Right hindlimb (tissue), 1 donor: ENCODE measurements at places on chromosomes 2 and 18.

DNA sequence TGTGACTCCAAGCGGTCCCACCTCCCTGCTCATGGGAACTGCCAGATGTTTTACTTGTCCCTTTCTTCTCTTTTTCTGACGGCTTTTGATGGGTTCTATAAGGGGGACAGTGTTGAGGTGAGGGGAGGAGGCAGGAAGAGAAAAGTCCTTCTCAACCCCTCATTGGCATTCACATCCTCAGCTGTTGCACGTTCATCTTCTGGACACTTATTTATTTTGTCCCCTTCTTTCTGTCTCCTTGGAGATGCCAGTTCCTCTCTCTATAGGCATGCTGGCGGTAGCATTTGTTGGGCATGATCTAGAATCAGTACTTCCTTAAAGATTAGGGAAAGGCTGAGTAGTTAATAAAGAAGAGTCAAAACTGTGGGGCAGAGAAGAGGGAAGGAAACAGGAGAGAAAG is 99.0 kb upstream of the KLHL14 start:
- no peak for DNase-seq

DNA sequence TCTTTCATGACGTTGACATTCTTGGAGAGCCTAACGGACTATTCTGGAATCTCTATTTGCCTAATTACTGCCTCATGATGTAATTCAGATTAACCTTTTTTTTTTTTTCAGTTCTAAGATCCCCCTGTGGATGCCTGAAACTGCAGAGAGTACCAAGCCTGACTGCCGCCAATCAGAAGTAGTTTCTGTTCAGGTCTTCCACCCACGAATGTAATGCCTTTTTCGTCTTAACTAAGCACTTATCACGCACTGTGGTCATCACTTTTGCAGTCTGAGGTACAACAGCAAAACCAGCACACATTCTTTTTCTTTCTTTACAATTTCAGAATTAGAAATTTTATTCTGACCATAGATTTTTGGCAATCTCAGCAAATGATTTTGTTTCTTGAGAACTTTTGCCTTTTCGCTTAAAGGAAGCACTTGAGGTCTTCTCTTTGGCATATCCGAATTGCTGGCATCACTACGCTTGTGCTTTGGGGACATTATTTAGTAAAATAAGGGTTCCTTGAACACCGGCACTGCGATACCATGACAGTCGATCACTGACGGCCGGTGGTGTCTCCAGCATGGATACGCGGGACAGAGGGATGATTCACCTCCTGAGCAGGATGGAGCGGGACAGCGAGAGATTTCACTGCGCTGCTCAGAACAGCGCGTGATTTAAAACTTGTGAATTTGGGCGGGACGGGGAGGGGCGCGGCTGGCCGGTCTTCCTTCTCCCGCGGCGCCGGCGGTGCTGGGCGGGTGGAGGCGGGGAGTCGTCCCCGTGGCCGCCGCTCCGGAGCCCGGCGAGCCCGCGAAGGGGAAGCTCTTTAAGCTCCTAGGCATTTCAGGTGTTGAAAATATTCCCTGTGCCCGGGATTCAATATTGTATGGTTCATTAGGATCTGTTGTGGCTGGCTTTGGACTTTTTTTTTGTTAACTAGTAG is 32.0 kb upstream of the GPR55 start:
- peak; percentile 58 for DNase-seq

DNA sequence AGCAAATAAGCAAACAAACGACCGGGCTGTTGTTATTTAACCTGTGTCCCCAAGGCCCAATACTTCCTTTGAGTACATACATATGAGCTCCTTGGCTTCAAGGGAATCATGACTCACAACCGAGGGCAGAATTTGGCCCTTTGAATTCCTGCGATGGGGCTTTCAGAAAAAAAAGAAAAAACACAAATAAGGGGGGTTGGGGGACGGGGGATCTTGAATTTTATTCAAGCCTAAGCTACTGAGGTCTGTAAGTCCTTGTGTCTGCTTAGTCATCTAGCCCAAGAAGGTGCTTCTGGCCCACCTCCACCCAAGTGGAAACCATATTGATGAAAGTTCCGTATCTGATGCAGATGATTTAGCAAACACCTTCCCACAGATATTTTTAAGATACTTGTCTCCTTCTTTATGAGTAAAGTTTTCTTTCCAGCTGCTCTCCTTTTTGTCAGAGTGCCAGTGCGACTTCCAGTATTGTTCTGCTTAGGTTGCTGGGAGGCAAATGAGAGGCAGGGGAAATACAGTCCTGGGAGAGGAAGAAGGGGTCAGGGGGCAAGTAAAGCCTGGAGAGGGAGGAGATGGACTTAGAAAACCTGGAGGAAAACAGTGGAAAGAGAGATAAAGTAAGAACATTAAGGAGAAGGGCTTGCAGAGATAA is 169.6 kb downstream of the ZEB2 start:
- DNase-seq: peak; percentile 32

- DNase-seq: no peak
Measured at GRCh38 chr2:60529136-60529784, 24.2 kb downstream of the BCL11A start.

GRCh38 chr2:67258122-67258521 is 139.0 kb upstream of the ETAA1 start:
- DNase-seq: no peak

DNA sequence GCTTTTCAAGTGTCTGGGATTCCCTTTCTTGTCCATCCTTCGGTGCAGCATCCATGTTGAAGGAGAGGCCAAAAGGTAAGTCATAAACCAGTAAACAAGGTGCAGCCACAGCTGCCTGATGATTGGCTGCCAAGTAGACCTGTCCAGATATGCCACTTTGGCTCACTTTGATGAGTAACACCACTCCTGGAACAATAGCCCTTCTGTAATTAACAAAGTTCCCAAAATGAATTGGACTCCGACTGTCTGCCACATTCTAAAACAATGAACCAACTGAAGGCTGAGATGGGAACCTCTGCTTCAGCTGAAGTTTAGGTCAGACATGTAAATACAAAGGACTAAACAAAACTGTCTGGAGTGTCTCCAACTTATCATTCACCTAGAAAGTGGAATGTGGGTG is 82.2 kb upstream of the LGALSL start:
- no peak for DNase-seq

DNA sequence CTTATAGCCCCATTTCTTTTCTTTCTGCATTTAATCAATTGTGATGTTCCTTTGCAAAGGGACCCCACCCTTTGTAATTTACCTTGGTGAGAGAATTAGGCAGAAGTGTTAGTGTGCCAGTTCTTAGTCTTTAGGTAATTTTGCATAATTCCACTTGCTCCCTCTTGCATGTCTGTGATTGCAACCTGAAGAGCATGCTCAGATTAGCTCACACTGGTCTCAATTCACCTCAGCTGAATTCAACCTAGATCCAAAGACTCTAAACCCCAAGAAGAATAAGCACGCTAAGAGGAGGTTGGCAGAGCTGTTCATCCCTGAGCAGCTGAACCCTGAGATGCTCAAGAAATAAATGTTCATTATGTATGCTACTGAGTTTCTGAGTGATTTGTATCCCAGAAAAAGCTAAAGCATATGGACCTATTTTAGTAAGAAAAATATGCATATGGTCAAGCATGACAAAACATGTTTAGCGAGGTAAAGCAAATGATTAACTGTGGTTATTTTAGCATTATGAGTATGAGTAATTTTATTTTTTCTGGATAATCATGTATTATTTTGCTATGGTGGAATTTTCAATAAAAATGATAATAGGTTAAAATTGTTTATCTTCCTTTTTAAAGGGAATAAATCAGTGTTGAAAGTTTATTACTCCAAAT is 299.2 kb upstream of the ZSWIM2 start:
- no peak for DNase-seq

- peak; percentile 7 for DNase-seq
Measured at GRCh38 chr2:239695728-239696240, 295.0 kb upstream of the HDAC4 start.

- DNase-seq: no peak
Measured at GRCh38 chr2:59530258-59530657, 1023.2 kb downstream of the BCL11A start.

DNA sequence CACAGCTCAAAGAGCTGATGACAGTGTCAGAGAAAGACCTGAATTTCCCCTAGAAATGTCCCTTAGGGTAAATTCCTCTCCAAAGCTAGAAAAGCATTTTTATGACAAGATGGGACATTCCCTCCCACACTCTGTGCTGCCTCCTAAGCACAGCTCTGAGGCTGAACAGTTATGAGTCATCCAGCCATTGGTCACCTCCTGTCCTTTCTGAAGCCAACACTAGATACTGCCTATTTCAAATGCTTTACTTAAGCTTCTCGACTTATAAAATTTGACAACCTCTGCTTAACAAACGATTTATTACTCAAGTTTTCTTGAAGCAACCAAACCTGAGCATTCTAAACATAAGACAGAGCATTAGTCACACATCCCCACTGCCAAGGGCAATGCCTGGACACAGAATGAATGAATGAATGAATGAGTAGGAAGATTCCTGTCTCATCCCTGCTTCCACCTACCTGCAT is 35.4 kb downstream of the B4GALT6 start:
- no peak for DNase-seq

- DNase-seq: no peak
Measured at GRCh38 chr2:119289093-119289492, 65.5 kb downstream of the STEAP3 start.

GRCh38 chr2:32806857-32807256 is 139.9 kb upstream of the LTBP1 start:
- no peak for DNase-seq

GRCh38 chr18:54140641-54141040 is 83.8 kb downstream of the MBD2 start:
- no peak for DNase-seq

- no peak for DNase-seq
Measured at GRCh38 chr2:129262934-129263333, 716.5 kb upstream of the RAB6C start.

- DNase-seq: no peak
Measured at GRCh38 chr2:154408786-154409185, 289.7 kb upstream of the KCNJ3 start.

GRCh38 chr2:70103531-70104061 is 16.3 kb downstream of the PCBP1 start:
- no peak for DNase-seq

DNA sequence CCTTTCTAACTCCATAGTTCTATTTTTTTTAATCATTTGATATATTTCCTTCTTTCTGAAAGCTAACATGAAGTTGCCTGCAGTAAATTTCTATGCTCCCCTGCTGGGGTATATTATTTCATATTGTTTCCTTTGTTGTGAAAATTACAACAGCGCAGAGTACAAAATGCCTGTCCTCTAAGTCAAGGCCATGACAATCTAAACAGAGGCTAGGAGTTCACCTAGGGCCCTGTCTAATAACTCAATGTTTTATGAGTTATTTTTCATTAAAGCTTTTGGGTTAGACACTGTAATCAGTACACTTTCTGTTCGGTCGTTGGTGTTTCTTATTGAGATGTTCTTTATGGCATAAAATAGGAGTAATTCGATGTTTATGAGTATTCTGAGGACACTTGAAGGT is 111.2 kb downstream of the OSR1 start:
- no peak for DNase-seq

GRCh38 chr18:58392324-58393000 is 236.4 kb downstream of the ALPK2 start:
- DNase-seq: peak; percentile 81

DNA sequence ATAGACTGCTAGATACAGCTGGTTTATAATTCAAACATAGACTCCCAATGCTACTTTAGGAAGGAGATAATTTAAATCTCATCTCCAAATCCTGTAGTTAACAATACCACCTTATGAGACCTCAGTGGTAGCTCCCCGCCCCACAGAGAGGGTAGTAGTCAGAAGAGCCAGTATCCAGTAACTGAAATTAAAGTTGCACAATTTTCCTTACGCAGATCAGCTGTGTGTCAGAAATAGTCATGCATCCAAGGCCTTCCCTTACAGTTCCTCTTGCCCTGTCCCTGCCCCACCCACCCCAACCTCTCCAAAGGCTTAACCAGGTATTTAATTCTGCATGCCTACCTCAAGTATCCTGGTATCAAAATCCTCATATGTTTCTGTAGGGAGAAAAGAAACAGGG is 15.5 kb downstream of the MRPS5 start:
- no peak for DNase-seq

DNA sequence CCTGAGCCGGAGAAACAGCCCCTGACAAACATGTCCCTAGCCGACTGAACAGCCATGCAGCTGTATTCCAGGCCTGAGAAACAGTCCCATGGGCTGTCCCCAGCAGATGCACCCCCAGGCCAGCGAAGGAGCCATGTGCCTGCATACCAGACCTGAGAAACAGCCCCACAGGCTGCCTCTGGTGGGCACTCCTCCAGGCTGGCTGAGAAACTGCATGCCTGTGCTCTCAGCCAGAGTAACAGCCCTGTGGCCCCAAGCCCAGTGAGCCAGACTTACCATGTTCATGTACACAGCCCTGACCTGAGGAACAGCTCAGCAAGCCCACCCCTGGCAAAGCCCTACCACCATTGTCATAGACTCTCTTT is 24.8 kb downstream of the BOLL start:
- no peak for DNase-seq

DNA sequence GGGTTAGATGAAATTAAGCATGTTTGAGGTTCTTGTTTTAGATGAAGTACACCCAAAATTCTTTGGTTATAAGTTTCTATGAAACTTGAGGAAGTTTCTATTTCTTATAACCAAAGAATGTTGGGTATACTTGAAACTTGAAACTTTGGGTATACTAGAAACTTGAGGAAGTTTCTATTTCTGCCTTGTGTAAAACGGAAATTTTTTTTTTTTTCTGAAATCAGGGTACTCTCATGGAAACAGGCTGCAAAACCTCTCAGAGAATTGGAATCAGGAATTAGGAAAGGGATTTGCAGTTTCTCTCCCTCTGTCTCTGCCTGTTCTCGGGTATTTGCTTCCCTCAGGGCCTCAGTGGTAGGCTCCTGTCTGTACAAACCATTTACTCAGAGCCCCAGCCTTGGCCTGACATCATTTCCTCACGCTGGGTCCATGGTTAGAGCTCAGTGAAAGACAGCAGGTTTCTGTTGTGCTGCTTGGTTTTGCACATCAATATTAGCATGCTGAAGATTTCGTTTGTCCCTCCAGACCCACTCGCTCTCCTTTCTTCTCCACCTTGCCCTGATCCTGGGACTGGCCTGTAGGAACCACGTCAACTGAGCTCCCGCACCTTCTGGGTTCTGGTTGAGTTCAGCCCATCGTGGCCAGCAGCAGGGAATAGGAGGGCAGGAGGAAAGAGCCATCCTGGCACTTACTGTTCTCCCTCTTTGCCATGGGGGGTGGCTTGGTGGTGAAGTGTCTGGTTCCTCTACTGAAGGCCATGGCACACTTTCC is 106.4 kb downstream of the POLR1A start:
- DNase-seq: peak; percentile 63

GRCh38 chr2:123839326-123839725 is 185.8 kb upstream of the CNTNAP5 start:
- DNase-seq: no peak

DNA sequence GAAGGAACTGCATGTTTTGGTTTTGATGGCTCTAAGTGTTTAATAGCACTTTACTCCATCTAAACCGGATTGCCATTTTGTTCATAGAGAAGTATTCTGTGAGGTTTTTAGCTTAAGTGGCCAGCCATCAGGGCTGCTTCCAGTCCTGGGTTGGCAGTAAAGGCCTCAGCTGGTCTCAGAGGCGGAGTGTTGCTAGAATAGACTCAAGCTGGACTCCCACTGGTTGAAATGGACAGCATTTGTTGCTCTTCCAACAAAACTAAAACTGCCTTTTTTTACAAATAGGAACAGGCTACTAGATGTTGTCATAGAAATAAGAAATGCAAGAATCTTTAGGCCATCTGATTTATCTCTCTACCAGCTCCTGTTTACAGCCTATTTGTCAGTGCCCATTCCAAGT is 126.4 kb downstream of the MAIP1 start:
- DNase-seq: no peak
